ENCODE measurements at places on chromosomes 5 and 9. TPM values are rescaled to one million over a fixed set of nuclear protein-coding genes. Genes with fewer than 3 reads are reported as not detected.

The LIX1 gene
- total RNA-seq: 14.2 TPM

The UHRF2 gene
- 54.6 TPM for total RNA-seq

The SAXO1 gene
- not detected for total RNA-seq

The NTNG2 gene
- 42.5 TPM for total RNA-seq

The ZMAT2 gene
- 61.5 TPM for total RNA-seq

The ARSI gene
- total RNA-seq: 1.7 TPM

The IGFBPL1 gene
- 2.3 TPM for total RNA-seq

The SLC36A3 gene
- not detected for total RNA-seq

The GRXCR2 gene
- total RNA-seq: not detected

The ADRB2 gene
- total RNA-seq: 2.8 TPM

The TNC gene
- total RNA-seq: 11.6 TPM

The TMED7 gene
- total RNA-seq: 61.9 TPM

The QRFP gene
- total RNA-seq: not detected

The PCDHA6 gene
- total RNA-seq: 6.5 TPM

The GABRA6 gene
- 1.2 TPM for total RNA-seq

The ARID3C gene
- 0.65 TPM for total RNA-seq

The SLC22A4 gene
- total RNA-seq: 1.6 TPM

All from dorsolateral prefrontal cortex (tissue), 122 donors.